A549 treated with DMSO at 1 μM for 4 hours (cell line): ENCODE measurements at places on chromosomes 11 and 22. TPM values are rescaled to one million over a fixed set of nuclear protein-coding genes. Genes with fewer than 3 reads are reported as not detected.

Gene BARX2
- not detected in 5 replicates for total RNA-seq

Gene SYNGR1
- 9.2 to 14.8 TPM (median 10.9 TPM) in 5 replicates for total RNA-seq

Gene NUP160
- total RNA-seq, result 27.4 to 35.0 TPM (median 33.0 TPM) in 5 replicates

Gene OR10D3
- not detected in 5 replicates for total RNA-seq

Gene PDGFD
- total RNA-seq, result 7.9 to 10.8 TPM (median 8.6 TPM) in 5 replicates

Gene CYTH4
- total RNA-seq, result 0.53 to 1.2 TPM (median 0.99 TPM) in 5 replicates

Gene NPAS4
- not detected in 5 replicates for total RNA-seq

Gene KCNQ1
- 0.22 to 0.31 TPM (median 0.24 TPM) in 5 replicates for total RNA-seq

Gene AGBL2
- 1.1 to 1.7 TPM (median 1.3 TPM) in 5 replicates for total RNA-seq

Gene TMEM191C
- 0.79 to 1.3 TPM (median 1.0 TPM) in 5 replicates for total RNA-seq

Gene ABCG4
- total RNA-seq, result 0.19 to 0.36 TPM (median 0.25 TPM) in 5 replicates

Gene SLC25A18
- total RNA-seq, result 0.05 TPM in 1 of 5 replicates, not detected in the others

Gene SNRPD3
- total RNA-seq, result 142 to 224 TPM (median 144 TPM) in 5 replicates

Gene LIN7C
- total RNA-seq, result 6.9 to 10.0 TPM (median 7.7 TPM) in 5 replicates

Gene RAB3IL1
- total RNA-seq, result 9.9 to 13.9 TPM (median 10.2 TPM) in 5 replicates

Gene SLC22A8
- not detected in 5 replicates for total RNA-seq

Gene UFD1
- 94.8 to 99.6 TPM (median 98.3 TPM) in 5 replicates for total RNA-seq

Gene MMP13
- 0.05 TPM in 1 of 5 replicates, not detected in the others for total RNA-seq

Gene CRELD2
- 21.4 to 29.9 TPM (median 24.6 TPM) in 5 replicates for total RNA-seq

Gene USP35
- total RNA-seq, result 5.1 to 7.4 TPM (median 6.7 TPM) in 5 replicates

Gene ZW10
- 12.4 to 15.0 TPM (median 14.5 TPM) in 5 replicates for total RNA-seq

Gene NDUFS3
- 106 to 135 TPM (median 129 TPM) in 5 replicates for total RNA-seq

Gene CARNS1
- total RNA-seq, result 0.14 to 0.53 TPM (median 0.18 TPM) in 5 replicates

Gene BDNF
- total RNA-seq, result 7.2 to 10.3 TPM (median 9.3 TPM) in 5 replicates

Gene PARVB
- 37.1 to 42.5 TPM (median 40.4 TPM) in 5 replicates for total RNA-seq

Gene TH
- 0.09 TPM in 1 of 5 replicates, not detected in the others for total RNA-seq

Gene PVALB
- not detected in 5 replicates for total RNA-seq

Gene SLC2A11
- total RNA-seq, result 8.7 to 10.0 TPM (median 9.7 TPM) in 5 replicates

Gene BTG4
- 0.09 to 0.26 TPM in 2 of 5 replicates, not detected in the others for total RNA-seq

Gene KRTAP5-10
- not detected in 5 replicates for total RNA-seq

Gene TSSC4
- 45.9 to 81.0 TPM (median 67.4 TPM) in 5 replicates for total RNA-seq

Gene C22orf15
- not detected in 5 replicates for total RNA-seq
